Large intestine (tissue), 12 donors: ENCODE measurements at places on chromosomes 12 and 14. TPM values are rescaled to one million over a fixed set of nuclear protein-coding genes. Genes with fewer than 3 reads are reported as not detected.

KLRC2 gene
- polyA plus RNA-seq, result 1.6 TPM

DNA sequence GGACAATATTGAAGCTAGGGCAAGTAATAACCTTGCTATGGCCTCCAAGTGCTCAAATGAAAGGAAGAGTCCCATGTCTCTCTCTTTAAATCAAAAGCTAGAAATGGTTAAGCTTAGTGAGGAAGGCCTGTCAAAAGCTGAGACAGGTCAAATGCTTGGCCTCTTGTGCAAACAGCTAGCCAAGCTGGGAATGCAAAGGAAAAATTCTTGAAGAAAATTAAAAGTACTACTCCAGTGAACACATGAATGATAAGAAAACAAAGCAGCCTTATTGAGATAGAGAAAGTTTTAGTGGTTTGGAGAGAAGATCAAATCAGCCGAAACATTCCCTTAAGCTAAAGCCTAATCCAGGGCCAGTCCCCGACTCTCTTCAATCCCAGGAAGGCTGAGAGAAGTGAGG is 84.1 kb upstream of the PLEKHA5 start:
- DNase-seq, result no peak

ADCY4 gene
- polyA plus RNA-seq, result 10.5 TPM

ALDH1L2 gene
- 1.6 TPM for polyA plus RNA-seq

TAOK3 gene
- 44.7 TPM for polyA plus RNA-seq

IGFBP6 gene
- 19.7 TPM for polyA plus RNA-seq

DNA sequence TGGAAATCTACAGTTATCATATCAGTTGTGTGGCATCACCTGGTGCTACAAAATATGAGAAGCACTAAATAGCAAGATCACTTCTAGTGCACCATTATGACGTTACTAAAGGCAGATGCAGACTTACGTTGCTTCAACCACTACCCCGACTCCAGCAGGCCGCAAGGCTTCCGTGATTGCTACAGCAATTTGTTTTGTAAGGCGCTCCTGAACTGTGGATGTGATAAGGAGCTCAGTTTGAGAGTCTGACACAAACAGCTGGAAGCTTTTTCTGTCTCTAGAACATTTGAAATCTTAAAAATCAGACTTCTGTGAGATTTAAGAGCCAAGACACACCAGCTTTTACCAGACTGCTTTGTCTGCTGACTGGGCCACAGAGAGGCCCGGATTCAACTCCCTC is 57.0 kb downstream of the GCH1 start:
- no peak for DNase-seq

DNA sequence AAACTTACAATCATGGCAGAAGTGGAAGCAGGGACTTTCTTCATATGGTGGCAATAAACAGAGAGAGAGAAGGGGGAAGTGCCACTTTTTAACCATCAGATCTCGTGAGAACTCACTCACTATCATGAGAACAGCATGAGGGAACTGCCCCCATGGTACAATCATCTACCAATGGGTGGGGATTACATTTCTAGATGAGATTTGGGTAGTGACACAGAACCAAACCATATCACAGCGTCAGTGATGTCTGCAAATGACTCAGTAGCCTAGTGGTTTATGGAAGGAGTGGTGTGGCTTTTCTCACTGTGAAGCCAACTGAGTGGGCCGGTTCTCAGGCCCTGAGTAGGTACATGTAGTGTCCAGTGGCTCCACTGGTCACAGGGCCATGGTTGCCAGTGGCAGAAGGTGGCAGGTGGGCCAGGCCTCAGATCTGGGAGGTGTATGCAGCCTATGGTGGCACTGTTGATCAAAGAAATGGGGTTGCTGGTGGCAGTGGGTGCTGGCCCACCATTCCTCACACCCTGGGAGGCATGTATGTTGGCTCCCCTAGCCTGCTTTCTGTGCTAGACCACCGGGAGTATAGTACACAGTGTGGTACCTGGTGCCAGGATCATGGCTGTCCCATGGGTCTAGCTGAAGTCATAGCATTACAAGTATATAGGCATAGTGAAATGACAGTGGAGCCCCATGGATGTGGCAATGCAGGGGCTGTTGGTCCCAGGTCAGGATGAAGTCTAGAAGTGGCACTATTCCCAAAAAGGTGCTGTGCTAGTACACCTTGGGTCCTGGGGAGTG is 191.9 kb downstream of the NUBPL start:
- no peak for DNase-seq

SSPN gene
- 11.5 TPM for polyA plus RNA-seq

DNA sequence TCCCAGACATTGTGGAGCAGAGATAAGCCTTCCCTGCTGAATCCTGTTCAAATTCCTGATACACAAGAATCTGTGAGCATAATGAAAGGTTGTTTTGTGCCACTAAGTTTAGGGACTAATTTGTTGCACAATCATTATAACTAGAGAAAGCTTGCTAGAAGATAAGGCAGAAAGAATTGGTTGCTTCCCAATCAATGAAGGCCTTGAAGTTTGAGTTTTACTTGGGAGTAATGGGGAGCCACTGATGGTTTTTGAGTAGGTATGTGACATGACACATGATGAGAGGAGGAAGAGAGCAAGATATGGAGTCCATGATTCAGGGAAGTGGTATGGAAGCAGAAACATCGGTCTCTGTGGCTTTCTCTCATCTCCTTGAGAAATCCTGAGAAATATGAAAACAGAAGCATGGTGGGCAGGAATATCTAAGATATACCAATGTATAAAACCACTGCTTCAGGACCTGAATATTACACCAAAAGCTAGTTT is 13.3 kb upstream of the TCP11L2 start:
- DNase-seq, result no peak

GRCh38 chr12:116927244-116927940 is 16.6 kb downstream of the FBXW8 start:
- no peak for DNase-seq

- DNase-seq, result no peak
Observed at GRCh38 chr14:60863249-60863648, 117.6 kb downstream of the TRMT5 start.

GARIN6 gene
- polyA plus RNA-seq, result not detected

GRCh38 chr12:129069886-129070285 is 216.6 kb downstream of the GLT1D1 start:
- no peak for DNase-seq

DNA sequence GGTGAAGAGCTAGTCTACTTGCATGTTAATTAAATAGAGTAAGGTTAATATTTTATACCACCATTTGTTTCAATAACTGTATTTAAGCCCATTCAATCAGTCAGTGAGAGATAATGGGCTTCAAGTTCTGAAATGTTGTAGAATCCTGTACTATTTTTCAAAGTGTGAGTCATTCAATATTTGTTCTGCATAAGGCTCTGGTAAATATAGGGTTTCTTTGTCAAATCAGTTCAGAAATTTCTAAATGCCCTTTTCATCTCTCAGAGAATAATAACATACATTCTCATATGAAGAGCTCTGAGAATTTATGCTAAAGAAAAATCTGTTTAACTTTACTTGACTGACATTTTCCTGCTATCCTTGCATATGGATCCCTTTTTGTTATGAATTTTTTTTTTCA is 493.3 kb downstream of the TMTC2 start:
- no peak for DNase-seq

RAB3IP gene
- polyA plus RNA-seq, result 58.6 TPM

DNA sequence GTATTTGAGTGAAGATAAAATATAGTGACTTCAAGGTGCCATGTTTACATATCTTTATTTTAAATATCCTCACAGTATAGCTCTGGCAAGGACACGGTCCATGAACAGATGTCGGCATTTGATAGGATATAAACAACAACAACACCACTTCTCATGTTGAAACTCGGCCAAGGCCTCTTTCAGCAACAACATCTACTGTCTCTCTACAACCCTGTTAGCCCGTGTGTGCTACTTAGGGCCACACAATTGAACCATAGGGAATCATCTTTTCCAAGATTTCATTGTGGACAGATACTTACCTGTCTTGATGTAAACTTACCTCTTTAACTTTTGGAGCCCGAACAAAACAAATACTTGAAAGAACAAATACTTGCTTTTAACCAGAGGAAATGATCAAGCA is 168.7 kb upstream of the SSTR1 start:
- no peak for DNase-seq

DNA sequence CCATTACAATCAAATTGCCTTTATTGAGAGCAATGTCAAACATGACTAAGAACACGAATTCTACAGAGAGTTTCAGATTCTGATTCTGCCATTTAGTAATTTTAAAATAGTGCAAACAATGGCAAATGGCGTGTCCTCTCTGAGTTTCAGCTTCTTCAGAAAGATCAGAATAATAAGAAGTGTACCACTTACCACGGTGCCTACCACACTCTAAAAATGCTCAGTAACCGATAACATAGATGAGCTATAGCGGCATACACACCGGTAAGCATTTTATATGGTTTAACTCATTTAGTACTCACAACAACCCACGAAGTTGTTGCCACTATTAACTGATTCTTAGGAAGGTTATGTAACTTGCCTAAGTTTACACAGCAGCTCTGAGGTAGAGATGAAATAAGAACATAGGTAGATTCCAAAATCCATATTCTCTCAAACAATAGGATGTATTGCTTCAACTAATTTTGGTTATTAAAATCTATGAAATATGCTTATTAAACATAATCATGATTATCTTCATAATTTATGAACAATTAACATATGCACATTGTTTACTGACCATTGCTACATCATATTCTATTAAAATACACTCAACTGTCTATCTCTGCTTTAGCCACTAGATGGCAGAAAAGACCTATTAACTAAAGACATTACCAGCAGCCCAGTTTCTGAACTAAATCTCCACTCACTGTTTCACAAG is 38.3 kb downstream of the SLC6A15 start:
- DNase-seq, result peak; percentile 17

PTPRQ gene
- polyA plus RNA-seq, result 1.1 TPM

DNA sequence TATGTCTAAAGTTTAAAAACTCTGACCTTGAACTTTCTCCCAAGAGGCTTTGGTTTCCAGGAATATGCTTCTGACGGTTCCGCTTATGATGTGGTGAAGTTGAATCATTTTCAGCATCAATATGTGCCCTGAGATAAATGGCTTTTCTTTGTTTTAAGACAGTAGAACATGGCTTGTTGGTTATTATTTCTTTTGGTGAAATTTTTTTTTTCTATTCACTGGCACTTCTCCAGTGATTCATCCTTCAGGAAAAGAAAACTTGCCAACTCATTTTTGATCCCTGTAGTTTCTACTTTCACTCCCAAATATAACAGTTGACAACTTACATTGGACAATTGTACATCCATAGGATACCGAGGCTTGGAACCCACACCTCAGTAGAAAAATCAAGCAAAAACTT is 1301.2 kb upstream of the FLRT2 start:
- no peak for DNase-seq

DNA sequence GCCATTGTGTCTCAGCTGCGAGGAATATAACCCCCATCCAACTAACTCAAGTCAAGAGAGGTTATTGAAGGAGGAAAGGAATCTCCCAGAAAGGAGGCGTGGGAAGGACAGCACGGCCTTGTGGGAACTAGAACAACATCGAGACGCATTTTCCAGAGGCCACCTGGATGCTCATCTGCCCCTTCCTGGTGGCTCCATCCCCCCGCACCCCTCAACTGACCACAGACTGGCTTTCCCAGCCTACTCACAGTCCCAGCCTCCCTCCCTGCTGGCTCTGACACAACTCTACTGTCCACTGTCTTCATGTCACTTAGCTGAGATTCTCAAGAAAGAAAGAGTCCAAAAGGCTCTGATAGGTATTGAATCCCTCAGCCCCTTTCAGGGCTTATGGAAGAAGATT is 66.0 kb upstream of the CLMN start:
- no peak for DNase-seq

CD69 gene
- 12.3 TPM for polyA plus RNA-seq

MTA1 gene
- 109 TPM for polyA plus RNA-seq

FAM161B gene
- polyA plus RNA-seq, result 4.9 TPM
